ENCODE measurements at places on chromosomes 2 and 18.
A peak's percentile ranks its signal among the peaks of the same experiment; 100 is the strongest.

- no peak for DNase-seq
These were observed 75.8 kb upstream of the SLC1A4 start for GRCh38 chr2:64913357-64913869.

- no peak for DNase-seq
These were observed 298.8 kb downstream of the FIGN start for GRCh38 chr2:163436963-163437362.

- no peak for DNase-seq
These were observed 61.3 kb upstream of the CHMP1B start for GRCh38 chr18:11789716-11790510.

DNA sequence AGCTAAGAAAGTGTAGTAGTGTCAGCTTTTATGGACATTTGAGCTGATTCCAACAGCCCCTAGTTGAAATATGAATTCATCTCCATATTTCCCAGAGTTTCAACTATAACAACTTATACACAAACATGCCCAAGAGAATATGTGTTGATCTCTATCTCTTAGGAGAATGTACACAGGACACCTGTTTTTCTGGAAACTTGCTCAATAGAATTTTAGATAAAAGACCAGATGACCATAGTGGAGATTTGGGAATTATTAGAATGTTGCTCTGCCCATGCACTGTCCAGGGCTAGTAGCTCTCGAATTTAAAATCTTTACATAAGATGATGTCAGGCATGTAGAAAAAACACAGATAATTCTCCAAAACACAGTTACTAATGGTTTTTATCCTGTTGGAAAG, 162.3 kb upstream of the VRK2 start:
- DNase-seq: no peak

GRCh38 chr2:176584333-176584732, 315.1 kb downstream of the MTX2 start:
- no peak for DNase-seq

GRCh38 chr2:29733965-29734364, 187.4 kb downstream of the ALK start:
- no peak for DNase-seq

DNA sequence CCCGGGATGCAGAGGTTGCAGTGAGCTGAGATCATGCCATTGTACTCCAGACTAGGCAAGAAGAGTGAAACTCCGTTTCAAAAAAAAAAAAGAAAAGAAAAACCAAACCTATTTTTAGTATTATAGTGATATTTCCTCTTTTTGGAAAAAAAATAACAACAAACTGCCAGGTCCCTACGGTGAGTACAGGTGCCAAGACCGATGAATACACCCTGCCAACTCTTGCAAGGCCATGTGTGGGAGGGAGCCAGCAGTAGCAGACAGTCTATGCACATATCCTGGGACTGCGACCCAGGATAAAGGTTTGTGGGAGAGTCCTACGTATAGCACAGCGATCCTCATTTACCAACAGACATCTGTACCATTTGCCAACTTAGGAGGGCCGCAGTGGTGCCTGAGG, 69.6 kb upstream of the DNMT3A start:
- DNase-seq: no peak

DNA sequence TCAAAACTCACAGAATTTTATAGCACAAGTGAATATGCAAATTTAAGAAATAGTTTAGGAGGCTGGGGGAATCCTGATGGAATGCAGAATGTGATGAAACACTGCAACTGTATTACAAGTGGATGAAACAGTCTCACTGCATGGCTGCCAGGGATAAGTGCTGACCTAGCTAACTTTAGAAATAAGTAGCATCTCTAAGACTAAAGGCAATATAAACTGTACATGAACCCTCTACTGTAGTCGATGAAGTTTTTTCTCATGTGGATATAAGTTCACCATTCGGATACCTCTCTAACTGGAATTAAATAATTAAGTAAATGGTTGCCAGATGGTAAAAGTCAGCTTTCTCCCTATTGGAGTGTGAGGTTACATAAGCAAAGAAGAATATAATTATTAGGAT, 777.8 kb upstream of the RAB6C start:
- DNase-seq: no peak

GRCh38 chr2:37604716-37605115, 66.7 kb downstream of the CDC42EP3 start:
- no peak for DNase-seq

DNA sequence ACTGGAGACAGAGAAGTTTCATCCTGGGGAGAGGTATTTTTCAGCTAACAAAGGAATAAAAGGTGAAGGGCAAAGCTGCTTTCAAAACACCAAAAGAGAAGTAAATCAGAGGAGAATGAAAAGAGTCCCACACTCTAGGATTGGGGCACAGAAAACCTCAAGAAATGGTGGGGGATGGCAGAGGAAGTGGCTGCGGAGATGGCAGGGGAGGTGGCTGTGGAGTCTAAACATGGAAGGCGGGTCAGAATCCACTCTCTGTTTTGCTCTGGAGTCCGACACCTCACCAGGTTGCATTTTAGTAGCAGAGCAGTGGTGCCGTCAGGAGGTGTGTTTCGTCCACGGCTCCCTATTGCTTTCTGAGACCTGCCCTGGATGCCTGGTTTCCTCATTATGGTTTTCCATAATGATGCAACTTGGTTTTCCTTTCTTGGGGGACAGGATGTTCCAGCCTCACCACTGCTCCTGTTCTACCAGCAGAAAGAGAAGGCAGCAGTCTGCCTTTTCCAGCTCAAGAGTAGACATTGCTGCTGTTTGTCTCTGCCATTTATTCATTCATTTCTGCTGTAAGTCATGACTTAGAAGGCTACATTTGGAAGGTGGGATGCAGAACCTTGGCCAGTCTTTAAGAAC, 188.7 kb downstream of the ANKRD44 start:
- no peak for DNase-seq

DNA sequence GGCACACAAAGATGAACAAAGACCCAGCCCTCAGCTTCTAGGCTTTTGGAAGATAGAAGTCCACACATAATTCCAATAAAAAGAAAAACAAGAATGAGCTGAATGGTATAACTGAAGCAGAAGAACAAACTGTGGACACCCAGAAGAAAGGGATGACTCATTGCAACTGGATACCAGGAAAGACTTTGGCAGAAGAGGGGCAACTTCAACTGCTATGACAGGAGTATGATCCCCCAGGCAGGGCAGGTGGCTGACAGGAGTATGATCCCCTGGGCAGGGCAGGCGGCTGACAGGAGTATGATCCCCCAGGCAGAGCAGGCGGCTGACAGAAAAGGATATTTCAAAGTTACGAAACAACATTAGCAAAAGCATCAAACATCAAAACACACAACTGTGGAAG, 21.6 kb downstream of the PID1 start:
- no peak for DNase-seq

GRCh38 chr2:96260387-96261260, 5.2 kb downstream of the TMEM127 start:
- DNase-seq: peak; percentile 68

- no peak for DNase-seq
These were observed 425.6 kb downstream of the SUCLG1 start for GRCh38 chr2:84033347-84033974.

GRCh38 chr18:65202091-65202490, 548.7 kb upstream of the CDH7 start:
- no peak for DNase-seq

DNA sequence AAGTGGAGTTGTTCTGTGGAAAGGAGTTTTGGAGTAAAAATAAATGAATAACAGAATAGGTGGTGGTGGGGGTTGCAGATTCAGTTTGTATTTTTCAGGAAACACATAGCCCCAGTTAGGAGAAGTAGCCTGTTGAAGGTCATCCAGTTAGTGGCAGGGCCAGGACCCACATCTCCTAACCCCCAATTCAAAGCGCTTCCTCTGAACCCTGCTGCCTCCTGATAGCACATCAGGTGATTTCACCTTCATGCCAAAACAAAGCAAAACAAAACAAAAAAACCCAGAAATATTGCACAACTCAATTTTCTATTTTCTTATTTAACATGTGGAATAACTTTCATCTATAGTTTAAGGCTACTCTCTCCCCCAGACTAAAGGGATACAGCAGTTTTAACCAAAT, 112.3 kb upstream of the UGP2 start:
- no peak for DNase-seq
